ENCODE measurements at places on chromosomes 11 and 22.

- DNase-seq, result no peak
Measured at GRCh38 chr11:21912285-21912684, 280.6 kb upstream of the ANO5 start.

DNA sequence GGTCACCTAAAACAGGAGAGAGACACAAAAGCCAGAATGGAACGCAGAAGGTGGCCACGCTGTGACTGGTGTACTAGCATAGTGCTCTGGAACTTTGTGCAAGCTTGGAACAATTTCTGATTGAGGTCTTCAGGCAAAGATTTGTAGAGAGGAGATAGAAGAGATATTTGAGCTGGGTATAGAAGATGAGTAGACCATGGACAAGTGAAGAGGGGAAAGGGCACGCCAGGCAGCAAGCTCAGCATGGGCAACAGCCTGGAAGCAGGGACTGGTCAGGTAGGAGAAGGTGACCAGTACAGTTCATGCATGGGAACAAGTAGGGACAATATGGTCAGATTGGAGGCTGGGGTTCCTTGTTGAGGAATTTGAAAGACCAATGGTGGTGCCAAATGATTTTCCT, 24.4 kb downstream of the MYO18B start:
- no peak for DNase-seq

DNA sequence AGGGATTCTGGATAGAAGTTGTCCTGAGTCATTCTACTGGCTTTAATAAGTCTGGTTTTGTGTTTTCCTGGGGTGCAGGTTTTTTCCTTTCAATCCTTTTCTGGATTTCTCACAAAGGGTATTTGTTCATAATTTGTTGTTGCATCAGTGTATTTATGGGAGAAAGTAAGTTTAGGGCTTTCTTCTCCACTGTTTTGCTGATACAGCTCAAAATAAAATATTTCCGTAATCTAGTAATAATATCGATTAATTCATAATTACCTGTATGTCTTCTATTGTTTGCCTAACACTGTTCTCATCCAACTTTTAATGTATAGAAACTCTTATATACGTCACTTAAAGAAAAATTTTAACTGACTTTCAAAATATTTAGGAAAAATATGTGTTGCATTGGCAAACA, 728.2 kb downstream of the LUZP2 start:
- DNase-seq, result no peak

- no peak for DNase-seq
Measured at GRCh38 chr11:130112071-130112830, 42.6 kb downstream of the APLP2 start.

DNA sequence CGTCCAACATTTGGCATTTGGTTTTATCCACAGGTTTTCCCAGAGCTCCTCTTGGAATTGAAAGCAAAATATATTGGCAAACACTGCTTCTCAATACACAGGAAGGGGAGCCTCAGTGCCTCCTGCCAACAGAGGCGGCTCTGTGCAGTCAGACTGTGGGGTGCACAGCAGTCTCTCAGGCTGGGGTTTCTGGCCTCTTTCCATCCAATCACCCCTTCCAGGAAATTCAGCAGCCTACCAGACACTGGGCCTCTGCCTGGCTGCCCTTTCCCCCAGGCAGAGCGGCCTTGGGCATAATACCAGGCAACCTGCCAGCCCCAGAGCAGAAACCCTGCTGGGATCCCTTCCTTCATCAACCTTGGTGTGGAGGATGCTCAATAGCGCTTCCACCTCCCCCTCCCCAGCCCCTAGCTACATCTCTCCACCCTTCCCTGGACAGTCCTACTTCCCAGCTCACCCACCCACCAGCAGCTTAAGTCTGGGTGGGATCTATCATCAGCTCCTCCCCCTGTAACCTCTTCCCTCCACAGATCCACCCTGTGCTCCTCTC, 17.8 kb upstream of the RAPSN start:
- no peak for DNase-seq

DNA sequence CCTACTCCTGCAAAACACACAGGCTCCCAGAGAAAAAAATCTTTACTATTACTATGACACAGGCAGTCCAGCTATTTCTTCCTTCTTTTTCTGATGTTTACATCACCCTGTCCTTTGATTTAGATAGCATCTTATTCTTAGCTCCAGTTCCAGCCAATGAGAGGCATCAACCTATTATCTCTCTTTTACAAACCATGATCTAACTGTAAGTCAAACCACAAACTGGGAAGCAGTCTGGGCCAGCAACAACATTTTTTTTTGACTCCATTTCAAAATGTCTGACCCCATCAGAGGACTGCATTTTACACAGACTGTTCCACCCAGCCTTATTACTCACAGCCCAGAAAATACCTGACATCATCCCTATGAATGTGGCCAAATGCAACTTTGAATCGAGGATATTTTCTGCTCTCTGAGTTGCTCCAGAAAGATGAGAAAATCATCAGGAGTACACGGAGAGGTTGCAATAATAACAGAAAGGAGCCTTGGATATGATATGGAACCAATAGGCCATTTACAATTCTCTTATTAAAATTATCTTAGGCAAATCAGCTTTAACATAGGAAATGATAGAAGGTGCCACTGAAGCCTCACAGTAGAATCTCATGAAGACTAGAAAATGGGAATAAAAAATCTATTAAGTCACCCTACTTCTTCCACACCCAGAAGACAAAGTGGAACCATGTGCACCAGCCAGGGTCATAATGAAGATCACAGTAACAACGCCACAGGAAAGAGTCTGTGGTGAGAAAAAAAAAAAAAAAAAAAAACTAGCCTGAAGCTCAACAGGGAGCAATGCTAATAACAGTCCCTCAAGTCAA, 21.2 kb downstream of the TBRG1 start:
- no peak for DNase-seq

GRCh38 chr22:17339095-17339693, 30.1 kb upstream of the CECR2 start:
- no peak for DNase-seq

- no peak for DNase-seq
Measured at GRCh38 chr11:207863-208180, 314 bp downstream of the RIC8A start.

All from CD4-positive, alpha-beta T cell treated with Interleukin-12 subunit alpha and Interleukin-12 subunit beta, for 1 hour (primary cell).